Dermis microvascular lymphatic vessel endothelial cell (primary cell): ENCODE measurements at places on chromosomes 6 and 20.

GRCh38 chr6:126118058-126118755 lies 131.9 kb downstream of the TRMT11 start:
- no peak for DNase-seq

DNA sequence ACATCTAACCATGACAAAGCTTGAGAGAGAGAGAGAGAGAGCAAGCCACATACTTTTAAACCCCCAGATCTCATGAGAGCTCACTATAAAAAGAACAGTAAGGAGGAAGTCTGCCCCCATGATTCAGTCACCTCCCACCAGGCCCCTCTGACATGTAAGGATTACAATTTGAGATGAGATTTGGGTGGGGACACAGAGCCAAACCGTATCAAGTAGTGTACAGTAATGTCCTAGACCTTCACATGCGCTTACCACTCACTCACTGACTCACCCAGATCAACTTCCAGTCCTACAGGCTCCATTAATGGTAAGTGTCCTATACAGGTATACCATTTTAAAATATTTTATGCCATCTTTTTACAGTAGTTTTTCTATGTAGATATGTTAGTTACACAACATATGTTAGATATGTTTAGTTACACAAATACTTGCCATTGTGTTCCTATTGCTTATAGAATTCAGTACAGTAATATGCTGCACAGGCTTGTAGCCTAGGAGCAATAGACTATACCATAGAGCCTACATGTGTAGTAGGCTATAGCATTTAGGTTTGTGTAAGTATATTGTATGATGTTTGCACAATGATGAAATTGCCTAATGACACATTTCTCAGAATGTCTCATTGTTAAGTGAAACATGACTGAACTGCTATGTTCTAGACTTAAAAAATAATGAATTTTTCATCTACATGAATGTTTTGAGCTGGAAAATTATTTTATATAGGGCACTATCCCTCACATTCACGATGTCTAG lies 11.7 kb downstream of the TSPYL1 start:
- no peak for DNase-seq

- DNase-seq, result no peak
These were observed 1.2 kb upstream of the GJA1 start for GRCh38 chr6:121434037-121434770.

DNA sequence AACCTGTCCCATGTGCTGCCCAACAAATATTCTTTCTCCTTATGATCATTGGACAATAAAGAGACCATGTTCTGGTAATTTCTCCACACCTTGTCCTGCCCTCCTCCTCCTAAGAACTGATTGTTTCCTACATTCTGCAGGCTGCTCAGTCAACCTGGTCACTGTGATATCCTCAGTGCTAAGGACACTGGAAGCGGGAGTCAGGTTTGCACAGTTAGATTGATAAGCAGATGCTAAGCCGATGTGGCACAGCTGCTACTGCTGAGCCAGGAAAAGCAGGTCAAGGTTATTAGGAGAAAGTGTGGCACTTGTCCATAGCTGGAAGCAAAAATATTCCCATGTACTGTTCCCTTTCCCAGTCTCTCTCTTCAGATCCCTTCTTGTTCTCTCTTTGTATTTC lies 154.8 kb downstream of the TFAP2B start:
- DNase-seq, result no peak

DNA sequence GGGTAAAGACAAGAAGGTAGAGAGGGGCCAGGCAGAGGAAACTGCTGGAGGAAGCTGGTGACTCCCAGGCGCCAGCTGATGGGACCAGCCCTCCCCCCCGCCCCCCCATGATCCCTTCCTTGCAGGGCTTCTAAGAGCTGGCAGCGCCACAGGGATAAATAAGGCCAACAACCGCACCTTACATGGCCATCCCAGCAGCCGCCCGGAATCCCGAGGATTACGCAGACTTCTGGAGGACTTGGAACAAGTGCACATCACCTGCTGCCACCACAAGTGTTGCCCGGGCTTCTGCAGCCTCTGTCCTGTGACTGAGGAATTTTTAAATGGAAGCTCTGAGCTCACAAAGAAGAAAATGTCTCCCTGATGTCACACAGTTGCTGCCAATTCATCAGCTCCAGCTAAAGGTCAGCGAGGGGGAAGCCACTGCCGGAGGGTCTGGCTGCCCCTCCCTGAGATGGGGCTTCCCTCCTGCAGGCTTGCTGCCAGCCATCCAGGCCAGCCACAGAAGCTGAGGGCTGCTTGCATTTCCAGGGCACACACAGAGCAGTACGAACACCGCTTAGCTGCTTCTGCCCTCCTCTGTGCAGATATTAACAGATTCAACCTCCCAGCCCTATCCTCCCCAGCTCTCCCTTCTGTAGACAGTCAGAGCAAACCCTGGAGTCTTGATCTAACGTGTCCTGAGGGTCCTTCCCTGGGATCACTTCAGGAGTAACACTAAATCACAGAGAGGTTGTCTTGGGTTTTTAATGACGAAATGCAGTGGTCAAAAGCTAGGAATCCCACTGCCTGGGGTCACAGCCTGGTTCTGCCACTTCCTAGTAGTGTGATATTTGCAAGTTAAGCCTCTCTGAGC lies 38.6 kb upstream of the PIM1 start:
- DNase-seq, result no peak

DNA sequence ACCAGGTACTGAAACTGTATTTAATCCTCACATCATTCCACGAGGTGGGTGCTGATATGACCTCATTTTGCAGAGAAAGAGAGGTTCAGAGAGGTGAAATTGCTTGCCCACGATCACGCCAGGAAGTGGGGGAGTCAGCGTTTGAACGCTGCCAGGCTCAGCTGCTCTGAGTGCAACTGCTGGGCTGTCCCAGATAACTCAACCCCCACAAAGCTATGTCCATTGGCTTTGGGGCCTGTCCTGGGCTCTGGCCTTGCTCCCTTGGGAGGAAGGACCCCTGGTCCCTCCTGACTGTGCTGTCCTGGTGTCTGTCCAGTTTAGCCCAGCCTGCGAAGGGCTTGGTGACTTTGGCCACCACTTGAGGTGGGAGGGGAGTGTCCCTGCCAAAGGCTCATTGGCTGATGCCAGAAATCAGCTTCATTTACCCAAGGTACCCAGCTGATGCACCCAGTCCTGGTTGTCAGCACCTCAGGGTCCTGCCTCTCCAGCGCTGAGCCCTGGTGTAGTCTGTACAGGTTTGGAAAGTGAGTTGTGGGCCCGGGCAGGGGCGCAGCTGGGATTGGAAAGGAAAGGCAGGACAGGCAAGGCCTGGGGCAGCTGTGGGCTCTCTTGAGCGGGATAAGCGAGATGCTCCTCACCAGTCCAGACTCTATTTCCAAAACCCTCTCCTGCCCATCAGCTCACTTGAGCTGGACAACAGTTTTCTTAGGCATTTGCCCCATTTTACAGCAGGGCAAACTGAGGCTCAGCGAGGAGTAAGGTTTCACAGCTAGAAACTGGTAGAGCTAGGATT lies 38.5 kb downstream of the SUN5 start:
- no peak for DNase-seq

- no peak for DNase-seq
These were observed 266.4 kb upstream of the PREP start for GRCh38 chr6:105669232-105669631.

GRCh38 chr6:108029226-108029921 lies 45.2 kb downstream of the OSTM1 start:
- DNase-seq, result no peak
